Trophoblast cell (in vitro differentiated cells and primary cell): ENCODE measurements at places on chromosomes 1 and 21.

DNA sequence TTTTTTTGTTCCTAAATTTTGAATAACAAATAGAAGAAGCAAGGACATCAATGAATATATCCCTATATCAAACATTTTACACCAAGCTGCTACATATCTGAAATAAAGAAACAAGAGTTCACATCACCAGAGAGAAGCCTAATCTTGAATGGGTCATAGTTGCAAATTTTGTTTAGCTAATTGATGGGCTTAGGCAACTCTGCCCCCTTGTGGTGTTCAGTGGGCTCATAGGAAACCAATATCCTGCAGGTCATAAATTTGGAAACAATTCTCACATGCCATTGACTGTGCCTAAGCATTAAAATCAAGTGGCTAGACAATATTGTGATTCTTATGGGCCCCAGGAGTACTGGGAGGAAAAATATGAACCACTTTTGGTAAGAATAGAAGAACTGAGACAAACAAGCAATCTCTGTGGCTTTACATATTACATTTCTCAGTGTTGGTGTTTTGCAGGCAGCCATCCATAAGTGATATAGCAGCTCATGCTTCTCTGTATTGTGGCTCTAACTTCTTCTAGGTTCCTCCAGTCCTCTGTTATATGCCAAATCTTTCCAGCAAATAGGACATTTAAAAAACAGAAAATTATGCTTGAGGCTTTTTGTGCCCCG is 1262.8 kb upstream of the PRMT6 start:
- DNase-seq: peak; percentile 69

DNA sequence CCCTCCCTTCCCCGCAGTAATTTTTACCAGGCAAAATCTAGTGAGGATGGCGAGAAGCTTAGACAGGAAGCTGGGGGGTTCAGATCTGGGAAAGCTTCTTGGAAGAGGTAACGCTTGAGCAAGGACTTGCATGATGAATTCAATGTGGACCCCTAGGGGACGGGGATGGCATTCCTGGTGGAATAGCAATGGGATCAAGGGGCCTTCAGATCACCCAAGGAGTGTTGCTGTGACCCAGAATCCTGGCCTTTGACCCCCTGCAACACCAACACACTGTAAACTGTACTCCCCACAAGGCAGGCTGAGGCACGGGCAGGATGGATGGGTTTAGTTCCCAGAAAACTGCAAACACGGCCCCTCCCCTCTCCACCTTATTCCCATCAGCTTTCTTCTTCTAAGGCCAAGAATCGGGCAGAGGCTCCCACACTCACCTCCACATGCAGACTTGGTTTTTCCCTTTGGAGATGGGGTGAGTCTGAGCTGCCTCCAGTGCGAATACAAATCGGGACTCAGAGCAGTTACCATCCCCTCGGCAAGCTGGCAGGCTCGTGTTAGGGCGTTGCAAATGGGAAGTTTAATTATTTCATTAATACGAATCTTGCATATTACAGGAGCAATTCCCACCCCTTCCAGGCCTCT is 20.1 kb downstream of the DISP3 start:
- DNase-seq: no peak

DNA sequence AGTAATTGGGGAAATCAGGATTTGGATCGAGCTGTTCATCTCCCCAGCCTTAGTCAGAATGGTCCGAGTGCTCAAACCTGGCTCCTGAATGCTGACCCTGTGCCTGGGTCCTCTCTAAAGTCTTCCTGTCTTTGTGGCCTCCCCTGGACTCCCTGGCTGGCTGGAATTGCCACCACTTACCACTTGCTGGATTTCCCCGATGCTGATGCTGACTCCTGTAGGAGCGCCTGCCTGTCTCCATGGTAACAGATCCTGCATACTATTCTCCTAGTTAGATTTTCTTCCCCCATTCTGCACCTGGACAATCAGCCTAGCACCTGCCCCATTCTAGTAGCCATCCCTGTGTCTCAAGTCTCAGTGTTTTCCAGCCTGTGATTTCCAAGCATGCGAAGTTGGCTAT is 382.2 kb upstream of the ESRRG start:
- no peak for DNase-seq

DNA sequence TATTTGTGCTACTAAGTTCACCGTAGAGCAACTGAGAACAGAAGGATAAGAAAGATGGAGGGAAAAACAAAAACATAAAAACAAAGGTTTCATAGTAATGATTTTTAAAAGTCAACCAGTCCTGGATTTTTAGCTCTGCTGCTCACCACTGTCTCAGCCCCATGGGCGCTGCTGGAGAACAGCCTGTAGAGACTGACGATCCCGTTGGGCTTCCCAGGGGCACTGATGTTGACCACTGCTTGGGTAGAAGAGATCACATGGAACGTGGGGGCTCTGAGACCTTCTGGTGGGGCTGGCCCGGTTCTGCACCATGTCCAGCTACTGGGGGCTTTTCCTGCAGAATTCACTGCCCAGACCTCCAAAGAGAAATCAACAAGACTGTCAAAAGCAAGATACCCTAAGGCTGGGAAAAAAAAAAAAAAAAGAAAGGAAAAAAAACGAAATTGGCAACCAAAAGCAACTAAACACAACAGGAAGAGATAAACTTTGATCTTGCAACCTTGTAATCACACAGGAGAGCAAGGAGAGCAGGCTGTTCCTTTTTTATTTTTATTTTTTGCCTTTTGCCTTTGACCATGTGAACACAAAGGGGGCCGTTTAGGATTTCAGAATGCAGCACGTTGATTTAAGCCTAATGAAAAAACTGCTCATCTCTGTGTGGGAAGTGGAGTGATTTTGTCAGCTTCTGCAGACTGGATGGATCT is 83.5 kb downstream of the KCTD3 start:
- DNase-seq: no peak

- no peak for DNase-seq
Measured at GRCh38 chr1:105359457-105359856, 1609.8 kb downstream of the AMY1C start.

DNA sequence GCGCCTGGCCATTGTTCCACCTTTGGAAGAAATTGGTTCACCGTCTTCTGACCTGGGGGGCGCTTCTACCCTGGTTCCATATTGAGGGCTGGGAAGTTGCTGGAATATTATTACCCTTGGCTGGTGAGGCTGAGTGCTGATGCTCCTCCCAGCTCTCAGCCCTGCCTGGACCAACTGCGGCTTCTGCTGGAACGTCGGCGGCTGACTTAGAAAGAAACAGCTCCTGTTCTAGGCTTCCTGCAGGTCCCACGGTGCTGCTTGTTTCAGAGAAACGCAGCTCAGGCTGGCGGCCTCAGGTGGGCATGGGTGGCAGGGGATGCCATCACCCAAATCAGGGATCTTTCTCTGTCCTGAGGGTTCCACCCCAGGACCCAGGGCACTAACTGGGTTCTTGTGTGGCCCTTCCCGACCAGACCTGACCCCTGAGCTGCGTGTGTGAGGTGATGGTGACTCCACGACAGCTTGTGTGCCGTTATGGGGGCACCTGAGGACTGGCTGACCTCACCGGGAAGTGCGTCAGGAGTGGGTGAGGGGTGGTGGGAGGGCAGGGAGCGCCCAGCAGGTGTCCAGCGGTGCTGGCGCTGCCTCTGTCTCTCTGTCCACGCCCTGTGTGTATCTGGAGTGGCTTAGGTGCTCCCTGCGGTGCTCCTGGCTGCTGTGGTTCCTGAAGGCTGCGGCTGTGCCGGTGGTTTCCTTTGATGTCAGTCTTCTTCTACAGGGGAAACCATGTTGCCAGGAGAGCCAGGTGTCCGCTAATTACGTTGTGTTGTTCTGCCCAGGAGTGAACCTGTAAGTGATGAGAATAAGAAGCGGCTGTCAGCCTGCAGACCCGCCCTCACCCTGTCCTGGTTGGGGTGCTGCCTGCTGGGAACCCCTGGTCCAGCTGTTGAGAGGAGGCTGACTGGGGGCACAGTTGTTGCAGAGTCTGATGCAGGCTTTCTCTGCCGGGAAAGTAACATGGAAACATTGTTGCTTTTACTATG is 8.9 kb downstream of the SKI start:
- no peak for DNase-seq

- no peak for DNase-seq
Measured at GRCh38 chr1:66415866-66416265, 118.1 kb upstream of the SGIP1 start.

GRCh38 chr1:116984406-116985160 is 17.0 kb upstream of the CD101 start:
- no peak for DNase-seq

GRCh38 chr1:3790500-3790923 is 5.8 kb downstream of the LRRC47 start:
- no peak for DNase-seq

GRCh38 chr1:30702823-30703222 is 20.6 kb downstream of the MATN1 start:
- no peak for DNase-seq

DNA sequence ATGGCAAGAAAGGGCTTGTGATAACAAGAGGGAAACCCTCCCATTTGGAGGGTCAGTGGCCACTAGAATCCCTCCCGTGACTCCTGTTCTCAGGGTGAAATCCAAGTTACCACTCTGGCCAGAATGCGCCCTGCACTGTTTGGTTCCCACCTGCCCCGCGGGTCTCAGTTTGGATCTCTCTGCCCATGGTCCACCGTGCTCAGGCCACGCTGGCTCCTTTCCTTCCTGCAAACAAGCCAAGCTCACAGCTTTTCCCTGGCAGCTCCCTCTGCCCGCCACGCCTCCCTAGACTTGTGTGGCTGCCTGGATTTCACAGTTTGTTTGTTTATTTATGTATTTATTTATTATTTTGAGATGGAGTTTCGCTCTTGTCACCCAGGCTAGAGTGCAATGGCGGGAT is 179.5 kb upstream of the VAMP3 start:
- no peak for DNase-seq

GRCh38 chr1:60747353-60747752 is 335.0 kb upstream of the NFIA start:
- no peak for DNase-seq

GRCh38 chr1:81349194-81349965 is 451.4 kb upstream of the ADGRL2 start:
- peak; percentile 17 for DNase-seq

GRCh38 chr1:205922314-205922713 is 20.9 kb downstream of the SLC26A9 start:
- DNase-seq: no peak

DNA sequence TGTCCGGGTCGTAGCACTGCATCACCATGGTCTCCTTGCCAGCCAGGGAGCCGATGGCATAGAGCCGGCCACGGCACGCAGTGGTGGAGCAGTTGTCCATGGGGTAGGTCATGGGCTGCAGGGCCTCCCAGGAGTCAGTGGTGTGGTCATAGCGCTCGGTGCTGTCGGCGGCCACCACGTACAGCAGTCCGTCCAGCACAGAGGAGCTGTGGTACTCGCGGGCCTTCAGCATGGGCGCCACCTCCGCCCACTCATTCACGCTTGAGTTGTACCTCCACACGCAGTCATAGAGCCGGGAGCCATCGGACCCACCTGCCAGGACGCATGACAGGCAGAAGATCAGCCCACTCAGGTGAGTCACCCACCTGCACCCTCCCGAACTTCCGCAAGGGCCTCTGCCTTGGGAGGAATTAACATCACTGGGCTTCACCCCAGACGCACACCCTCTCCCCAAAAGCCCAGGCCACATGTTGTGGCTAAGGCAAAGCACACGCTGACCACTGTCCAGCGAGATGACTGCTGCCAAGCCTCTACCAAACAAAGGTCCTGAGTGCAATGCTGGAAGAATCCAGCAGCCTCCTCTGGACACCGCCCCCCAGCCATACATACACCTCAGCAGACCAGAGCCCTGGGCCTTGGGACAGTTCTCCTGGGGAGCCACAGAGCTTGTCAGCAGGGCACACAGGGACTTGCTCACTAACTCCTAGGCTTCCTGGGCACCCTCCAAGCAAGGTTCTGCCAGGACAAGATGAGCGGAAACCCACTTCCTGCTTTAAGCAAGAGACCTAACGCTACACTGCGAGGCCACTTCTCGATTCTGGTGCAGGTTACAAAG is 3.3 kb downstream of the KLHL21 start:
- DNase-seq: no peak

DNA sequence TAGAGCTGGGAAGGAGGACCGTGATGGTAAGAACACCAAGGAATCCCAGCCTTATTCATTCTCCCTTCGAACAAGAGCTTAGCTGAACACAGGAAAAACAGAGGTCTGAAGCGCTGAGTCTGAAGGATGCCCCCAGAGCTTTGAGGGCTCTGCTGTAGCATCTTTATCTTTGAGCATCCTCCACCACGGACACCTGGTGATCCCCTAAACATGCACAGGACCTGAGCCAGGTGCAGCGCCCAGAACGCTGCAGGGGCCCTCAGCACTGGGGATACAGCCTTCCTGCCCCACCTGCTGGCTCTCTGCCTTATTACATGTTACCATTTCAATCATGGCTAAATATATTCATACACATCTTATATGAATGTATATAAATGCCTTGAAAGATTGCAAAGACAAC is 7.7 kb upstream of the GPATCH4 start:
- peak; percentile 48 for DNase-seq

GRCh38 chr21:39029086-39029755 is 154.0 kb downstream of the PSMG1 start:
- peak; percentile 53 for DNase-seq

GRCh38 chr21:44377922-44378645 is 24.7 kb downstream of the TRPM2 start:
- DNase-seq: no peak

DNA sequence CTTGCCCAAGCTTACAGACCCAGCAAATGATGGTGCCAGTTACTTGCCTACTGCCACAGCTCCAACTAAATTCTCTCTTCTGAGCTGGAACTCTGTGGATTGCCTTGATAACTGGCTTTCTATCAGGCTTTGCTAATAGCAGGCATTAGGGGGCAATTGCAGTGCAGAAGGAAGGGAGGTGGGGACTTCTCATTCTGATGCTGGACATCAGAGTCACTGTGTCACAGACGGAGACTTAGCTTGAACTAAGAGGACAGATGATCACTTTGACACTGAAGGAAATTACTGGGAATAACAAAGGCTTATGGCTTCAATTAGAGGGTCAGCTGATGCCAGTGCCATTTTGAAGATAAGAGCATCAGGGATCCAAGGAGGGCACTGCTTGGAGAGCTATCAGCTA is 114.5 kb downstream of the DDX20 start:
- no peak for DNase-seq

GRCh38 chr1:16938351-16939321 is 16.9 kb downstream of the CROCC start:
- DNase-seq: no peak

- DNase-seq: no peak
Measured at GRCh38 chr1:215473943-215474342, 93.2 kb upstream of the KCTD3 start.

DNA sequence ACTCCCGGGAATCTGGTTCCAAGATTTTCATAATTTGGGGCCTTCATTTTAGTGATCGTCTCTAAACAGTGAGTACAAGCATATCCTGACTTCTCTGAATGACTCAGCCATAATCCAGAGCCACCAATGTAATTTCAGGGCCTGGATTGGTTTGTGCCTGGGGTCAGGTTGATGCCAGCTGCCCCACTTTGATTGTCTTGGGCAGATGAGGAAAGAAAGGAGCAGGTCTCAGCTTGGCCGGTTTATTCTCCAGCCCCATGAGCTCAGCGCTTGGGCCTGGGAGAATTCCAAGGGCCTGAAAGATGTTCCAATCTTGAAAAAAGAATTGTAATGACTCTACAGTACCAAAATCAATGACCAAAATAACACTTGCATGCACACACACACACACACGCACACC is 71.2 kb upstream of the ECE1 start:
- no peak for DNase-seq

- no peak for DNase-seq
Measured at GRCh38 chr1:17539477-17540254, at the start of gene ARHGEF10L. ARHGEF10L (plus strand) TSS chr1:17539698; CDS start chr1:17580596, 40,898 bp downstream.
